ENCODE measurements at places on chromosomes 3 and 15. TPM values are rescaled to one million over a fixed set of nuclear protein-coding genes. Genes with fewer than 3 reads are reported as not detected.

The GALNT15 gene
- 10.4 TPM for total RNA-seq

The FBXO45 gene
- 4.6 TPM for total RNA-seq

The SEMA5B gene
- not detected for total RNA-seq

The MASP1 gene
- total RNA-seq, result 1.8 TPM

The TNIK gene
- total RNA-seq, result 4.0 TPM

The RBP2 gene
- not detected for total RNA-seq

The GOLGA8O gene
- total RNA-seq, result not detected

The MAP2K1 gene
- total RNA-seq, result 30.4 TPM

The ULK3 gene
- total RNA-seq, result 14.5 TPM

The MEX3B gene
- total RNA-seq, result 7.9 TPM

The COL6A5 gene
- total RNA-seq, result not detected

The FGF12 gene
- not detected for total RNA-seq

The IL17RE gene
- 3.9 TPM for total RNA-seq

The AHSG gene
- total RNA-seq, result not detected
